ENCODE measurements at places on chromosomes 3 and 15.

GRCh38 chr3:89560568-89560967 lies 453.1 kb downstream of the EPHA3 start:
- no peak for DNase-seq

DNA sequence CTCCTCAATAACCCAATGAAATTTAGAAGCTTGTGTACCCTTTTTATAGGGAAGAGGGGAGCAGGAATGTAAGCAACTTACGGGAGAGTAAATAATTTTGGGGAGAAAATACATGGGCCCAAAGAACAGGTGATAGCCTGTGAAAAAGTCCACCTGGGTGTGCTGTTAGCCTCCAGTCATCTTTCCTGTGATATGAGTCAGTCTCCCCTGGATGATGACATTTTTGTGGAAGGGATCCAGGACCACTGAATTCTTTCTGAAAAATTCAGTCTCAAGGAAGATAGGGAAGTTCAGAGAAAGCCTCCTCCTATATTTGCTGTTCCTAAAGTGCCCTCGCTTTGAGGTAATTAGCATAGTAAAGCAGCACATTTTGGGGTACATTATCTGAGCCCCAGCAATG lies 149.8 kb downstream of the SQOR start:
- DNase-seq: no peak

- DNase-seq: no peak
These were observed 163.3 kb downstream of the ARRDC4 start for GRCh38 chr15:98123834-98124233.

GRCh38 chr15:34999906-35000305 lies 11.8 kb upstream of the ZNF770 start:
- DNase-seq: no peak

GRCh38 chr3:50512131-50512530 lies 8.7 kb upstream of the CACNA2D2 start:
- no peak for DNase-seq

DNA sequence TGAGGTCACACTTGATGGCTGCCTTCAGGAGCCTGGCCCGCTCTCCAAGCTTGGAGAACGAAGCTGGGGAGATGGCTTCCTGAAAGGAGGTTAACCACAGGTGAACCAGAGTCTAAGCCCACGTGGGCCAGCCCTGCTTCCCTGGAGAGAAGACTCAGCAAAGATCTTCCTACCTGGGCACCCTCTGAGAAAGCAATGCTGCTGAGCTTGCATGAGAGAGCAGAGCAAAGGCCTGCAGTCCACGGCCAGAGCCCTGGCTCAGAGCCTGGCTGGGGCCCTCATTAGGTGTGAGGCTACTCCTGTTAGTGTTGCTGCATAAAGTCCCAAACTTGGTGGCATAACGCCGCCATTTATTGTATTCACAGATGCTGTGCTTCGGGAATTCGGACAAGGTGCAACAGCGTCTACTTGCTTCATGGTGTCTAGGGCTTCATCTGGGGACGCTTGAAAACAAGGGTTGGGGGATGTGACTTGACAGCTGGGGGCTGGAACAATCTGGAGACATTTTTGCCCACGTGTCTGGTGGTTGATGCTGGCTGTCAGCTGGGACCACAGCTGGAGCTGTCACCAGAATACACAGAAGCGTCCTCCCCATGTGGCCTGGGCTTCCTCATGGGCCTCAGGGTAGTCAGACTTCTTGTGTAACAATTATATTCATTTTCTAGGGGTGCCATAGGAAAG lies 87.9 kb upstream of the MEF2A start:
- DNase-seq: no peak

- no peak for DNase-seq
These were observed 34.9 kb upstream of the POLR2M start for GRCh38 chr15:57671636-57672035.

DNA sequence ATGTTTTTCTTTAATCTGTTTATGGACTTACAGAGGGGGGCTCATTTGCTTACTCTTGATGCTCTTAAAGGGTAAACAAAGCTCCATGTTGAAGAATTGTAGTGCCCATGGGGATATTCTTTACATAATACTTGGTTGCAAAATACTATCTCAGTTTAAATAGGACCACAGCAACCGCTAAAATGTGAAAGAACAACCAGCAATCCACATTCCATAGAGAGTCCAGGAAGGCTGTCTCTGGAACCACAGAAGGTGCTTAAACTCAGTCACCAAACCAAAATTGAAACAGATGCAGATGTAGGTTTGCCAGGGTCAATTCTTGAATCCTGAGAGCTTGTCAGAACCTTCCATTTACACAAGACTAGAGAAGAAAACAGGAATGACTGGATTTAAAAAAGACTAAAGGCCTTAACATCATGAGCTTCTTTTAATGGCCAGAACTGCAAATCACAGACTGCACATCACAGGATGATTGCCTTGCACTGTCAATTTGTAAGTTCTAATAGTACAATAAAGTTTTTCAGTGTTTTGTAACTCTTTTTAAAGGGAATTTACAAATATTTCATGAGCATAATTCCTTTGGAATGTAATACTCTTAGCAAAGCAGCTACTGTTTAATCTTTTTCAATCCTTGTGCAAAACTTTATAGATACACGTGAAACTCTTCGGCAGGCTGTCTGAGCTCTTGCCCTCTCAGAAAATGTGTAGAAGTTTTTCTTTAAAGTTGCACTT lies 661.6 kb downstream of the SI start:
- no peak for DNase-seq

DNA sequence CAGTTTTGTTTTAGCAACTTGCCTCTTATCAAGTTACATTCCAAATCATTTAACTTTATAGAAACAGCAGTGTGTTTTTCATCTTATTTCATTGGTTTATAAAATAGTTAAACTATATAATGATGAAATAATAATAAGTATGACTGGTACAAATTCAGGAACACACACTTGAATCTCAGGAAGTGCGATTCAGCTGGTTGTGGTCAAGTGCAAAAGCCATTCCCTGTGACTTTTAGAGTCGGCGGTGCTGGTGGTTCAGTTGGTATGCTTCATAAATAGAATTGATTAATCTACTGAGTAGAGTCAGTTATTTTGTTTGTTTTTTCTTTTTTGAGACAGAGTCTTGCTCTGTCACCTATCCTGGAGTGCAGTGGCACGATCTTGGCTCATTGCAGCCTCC lies 22.7 kb downstream of the SACM1L start:
- DNase-seq: no peak

- peak; percentile 25 for DNase-seq
These were observed 73.8 kb downstream of the TLE3 start for GRCh38 chr15:70023769-70024491.

GRCh38 chr15:78024883-78025282 lies 52.6 kb downstream of the TBC1D2B start:
- DNase-seq: no peak

GRCh38 chr3:171427771-171428320 lies 32.4 kb downstream of the TNIK start:
- DNase-seq: no peak

GRCh38 chr15:59206623-59207183 lies at the start of gene LDHAL6B:
Gene LDHAL6B (plus strand): TSS chr15:59206843. CDS start chr15:59206941, 98 bp downstream.
- DNase-seq: no peak

DNA sequence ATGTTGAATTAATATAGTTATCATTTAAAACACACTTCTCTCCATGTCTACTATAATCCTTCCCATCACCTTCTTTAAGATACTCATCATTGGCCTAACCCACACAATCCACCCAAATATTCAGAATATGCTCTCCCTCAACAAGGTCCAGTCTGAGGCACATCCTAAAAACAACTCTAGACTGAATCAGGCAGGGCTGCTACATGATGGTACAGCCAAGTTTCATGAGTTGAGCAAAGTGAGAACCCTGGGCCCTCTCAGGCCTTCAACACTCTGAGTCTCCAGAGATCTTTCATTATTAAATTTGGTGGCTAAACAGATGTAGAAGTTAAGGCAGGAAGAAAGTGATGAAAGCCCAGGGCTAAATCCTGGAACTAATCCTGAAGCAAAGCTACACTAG lies 16.2 kb downstream of the ZNF148 start:
- DNase-seq: no peak

GRCh38 chr15:31353931-31354330 lies 27.3 kb downstream of the KLF13 start:
- peak; percentile 78 for DNase-seq

- no peak for DNase-seq
These were observed 19.1 kb downstream of the GPR160 start for GRCh38 chr3:170056710-170057454.

DNA sequence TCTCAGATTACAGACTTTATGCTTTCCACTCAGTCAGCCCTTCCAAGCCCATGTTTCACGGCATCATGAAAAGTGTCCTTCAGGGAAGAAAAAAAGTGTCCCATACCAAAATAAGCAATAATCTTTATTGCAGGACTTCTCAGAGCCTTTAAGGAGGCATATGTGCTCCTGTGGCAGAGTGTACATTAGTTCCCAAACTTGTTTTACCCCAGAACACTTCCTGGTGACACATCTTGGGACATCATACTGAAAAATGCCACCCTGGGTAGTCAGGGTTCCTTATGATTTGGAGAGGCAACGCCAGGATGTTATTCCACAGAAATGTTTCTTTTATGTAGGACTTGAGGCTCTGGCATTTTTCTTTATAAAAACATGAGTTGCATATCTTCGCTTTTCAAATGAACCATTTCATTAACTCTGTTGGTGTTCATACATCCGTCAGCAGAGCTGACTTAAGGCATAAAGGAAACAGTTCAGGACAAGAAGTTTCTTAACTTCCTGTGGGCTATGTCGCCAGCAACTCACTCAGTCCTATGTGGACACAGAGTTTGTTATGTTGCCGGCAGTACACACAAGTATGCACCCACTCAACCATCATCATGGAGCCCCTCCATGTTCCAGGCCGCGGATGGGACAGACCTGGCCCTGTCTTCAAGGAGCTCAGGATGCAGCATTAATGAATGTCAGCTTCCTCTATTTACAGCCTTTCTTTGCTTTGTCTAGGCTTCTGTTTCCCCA lies 63.8 kb downstream of the CASR start:
- DNase-seq: peak; percentile 17

DNA sequence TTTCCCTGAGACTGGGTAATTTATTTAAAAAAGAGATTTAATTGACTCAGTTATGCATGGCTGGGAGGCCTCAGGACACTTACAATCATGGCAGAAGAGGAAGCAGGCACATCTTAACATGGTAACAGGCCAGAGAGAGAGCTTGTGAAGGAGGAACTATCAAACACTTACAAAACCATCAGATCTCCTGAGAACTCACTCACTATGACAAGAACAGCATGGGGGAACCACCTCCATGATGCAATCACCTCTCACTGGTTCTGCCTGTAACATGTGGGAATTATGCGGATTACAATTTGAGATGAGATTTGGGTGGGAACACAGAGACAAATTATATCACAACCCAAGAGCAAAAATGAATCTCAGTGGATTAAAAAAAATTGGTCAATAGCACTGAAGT lies 416.0 kb upstream of the TMCO5A start:
- DNase-seq: no peak

GRCh38 chr3:42216931-42217333 lies 49.1 kb downstream of the CCK start:
- DNase-seq: no peak

- no peak for DNase-seq
These were observed 14.7 kb downstream of the IQSEC1 start for GRCh38 chr3:13058346-13059120.

- DNase-seq: peak; percentile 80
These were observed 14.6 kb downstream of the HDAC11 start for GRCh38 chr3:13494463-13495350.

GRCh38 chr15:69105451-69105985 lies 54.9 kb upstream of the GLCE start:
- no peak for DNase-seq

GRCh38 chr3:179182902-179183301 lies 34.7 kb downstream of the PIK3CA start:
- no peak for DNase-seq

DNA sequence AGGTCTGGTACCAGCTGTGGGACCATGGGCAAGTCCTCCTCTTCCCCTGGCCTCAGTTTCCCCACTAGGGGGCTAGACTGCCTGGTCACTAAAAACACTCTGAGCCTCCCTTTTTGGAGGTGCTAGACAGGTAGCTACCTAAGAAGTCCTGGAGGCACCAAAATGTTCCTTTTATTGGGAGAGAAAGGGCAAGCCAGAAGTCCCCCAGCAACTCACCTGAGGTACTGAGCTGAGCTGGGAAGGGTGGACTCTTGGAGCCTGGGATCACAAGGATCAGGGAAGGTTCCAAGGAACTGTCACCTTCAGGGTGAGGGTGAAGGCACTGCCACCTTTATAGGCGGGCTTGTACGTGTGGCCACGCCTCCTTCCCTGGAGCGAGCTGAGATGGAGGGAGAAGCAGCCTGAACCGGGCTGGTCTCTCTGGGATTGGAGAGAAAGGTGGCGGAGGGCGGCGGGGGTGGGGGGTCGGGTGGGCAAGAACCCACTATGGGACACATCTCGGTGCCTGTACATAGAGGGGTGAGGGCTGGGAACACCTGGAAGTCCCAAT lies at the start of gene CYP1A1:
CYP1A1 (minus strand) TSS at position 304 of the 550 bp plus-strand sequence. CDS start 2,431 bp downstream, outside the sequence.
- DNase-seq: no peak

DNA sequence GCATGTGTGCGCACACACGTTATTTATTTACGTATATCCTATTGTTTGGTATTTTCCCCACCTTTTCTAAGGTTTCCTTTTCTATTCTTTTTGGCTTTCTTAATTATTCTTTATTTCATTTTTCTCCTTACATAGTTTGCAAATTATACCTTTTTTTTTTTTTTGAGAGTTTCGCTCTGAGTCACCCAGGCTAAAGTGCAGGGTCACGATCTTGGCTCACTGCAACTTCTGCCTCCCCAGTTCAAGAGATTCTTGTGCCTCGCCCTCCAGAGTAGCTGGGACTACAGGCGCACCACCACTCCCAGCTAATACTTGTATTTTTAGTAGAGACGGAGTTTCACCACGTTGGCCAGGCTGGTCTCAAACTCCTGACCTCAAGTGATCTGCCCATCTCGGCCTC lies 20.0 kb upstream of the CILP start:
- no peak for DNase-seq

- no peak for DNase-seq
These were observed 23.7 kb upstream of the PRTG start for GRCh38 chr15:55766676-55767075.

DNA sequence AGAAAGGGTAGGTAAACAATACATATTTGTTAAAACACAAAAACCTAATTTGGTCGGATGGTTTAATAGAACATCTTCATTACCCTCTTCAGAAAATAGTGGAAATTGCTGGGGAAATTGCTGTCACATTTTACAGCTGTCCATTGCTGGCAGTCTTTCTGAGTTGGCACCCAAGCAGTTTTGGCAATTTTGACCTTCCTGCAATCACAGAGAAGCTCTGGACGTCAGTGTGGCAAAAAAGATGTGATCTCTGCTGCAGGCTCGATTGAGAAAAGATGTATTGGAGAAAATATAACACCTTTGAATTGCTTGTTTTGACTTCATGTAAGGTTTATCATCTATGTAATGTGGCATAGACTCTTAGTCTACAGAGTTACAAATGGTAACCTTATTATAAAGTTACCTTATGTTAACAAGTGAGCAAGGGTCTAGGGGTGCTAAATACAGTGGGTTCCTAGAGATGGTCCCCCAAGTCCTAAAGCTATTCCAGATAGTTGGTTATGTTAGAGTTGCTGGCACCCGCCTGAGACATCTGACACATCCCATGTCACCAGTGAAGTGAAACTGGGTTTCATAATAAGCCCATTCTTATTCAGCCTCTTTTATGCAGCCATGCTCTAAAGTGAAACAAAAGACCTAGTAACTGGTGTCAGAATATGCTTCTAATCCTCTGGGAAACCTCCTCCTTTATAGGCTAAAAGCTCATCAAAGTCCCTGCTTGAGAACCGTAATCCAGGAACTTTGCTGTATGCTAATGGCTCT lies 14.0 kb downstream of the UBE2E1 start:
- peak; percentile 79 for DNase-seq

All from midbrain (tissue), 1 donor.